ENCODE measurements at places on chromosomes 7 and 10.

DNA sequence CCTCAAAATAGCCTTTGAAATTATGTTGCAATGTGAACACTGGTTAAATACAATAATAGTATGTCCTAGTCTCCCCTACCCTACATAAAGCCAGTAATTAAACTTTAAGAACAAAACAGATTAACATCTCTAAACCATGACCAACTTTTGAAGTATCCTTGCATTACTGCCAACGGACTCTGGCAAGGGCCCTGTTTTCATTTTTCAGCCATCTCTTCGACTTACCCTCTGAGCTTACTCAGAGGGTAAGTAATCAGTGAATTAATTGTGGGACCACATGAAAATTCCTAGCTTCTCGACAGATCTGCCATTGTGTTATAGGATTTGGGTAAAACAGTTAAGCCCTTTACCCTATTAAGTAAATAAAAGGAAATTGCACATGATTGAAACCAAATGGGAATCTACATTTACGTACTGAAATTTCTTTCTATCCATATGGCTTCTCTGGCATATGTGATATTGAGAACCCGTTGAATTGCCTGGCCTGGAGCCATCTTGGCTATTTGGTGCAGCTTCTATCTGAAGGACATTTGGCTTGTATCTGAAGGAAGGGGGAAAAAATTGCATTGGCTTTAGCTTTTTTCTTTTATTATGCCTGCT is 39.6 kb downstream of the DYNC1I1 start:
- no peak for DNase-seq

DNA sequence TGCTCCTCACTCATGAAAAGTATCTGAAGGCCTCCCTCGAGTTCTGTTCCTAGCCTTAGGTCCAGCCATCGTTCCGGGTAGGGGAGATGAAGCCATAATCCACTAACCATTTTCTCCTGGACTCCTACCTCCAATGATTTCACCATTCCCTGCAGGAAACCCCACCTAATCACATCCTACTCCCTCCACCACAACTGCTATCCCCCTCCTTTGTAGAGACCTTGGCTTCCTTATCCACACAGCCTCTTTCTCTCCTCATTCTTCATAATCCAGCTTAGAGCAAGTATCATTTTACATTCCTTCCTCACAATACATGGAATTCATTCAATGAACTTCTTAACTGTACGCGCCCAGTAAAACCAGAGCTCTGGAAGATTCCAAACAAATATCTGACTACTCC is 18.7 kb downstream of the HNRNPF start:
- DNase-seq = no peak

DNA sequence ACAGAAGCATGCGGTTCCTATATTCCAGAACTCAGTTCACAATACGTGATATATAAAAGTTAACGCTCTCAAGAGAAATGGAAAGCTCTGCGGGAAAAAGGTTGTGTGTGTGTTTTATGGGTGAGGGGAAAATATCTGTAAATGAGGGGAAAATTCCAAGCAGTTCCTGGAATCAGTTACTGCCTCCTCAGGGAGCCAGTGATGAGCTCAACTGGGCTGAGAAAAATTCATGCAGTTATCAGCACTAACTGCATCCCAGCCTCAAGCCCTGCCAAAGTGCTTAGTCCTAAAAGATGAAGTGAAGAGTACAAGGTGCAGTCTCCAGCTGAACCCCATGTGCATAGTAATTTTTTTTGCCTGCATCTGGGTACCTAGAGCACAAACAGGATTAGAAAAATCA is 191.9 kb downstream of the CDK14 start:
- no peak for DNase-seq

GRCh38 chr7:114627231-114627630 is 212.6 kb downstream of the FOXP2 start:
- DNase-seq = no peak

DNA sequence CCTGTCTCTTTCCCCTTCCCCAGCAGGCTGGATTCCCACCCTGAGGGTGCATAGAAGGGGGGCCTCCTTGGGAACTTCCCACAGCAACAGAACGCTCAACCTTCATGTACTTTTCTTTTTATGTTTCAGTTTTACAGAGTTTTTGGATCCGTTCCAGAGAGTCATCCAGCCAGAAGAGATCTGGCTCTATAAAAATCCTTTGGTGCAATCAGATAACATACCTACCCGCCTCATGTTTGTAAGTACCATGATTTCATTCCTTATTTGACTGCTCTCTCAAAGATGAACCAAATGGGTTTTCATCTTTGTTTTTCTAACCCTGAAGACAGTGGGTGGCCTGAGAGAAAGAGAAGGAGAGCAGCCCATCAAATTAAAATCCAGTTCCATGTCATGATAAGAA is 46.7 kb downstream of the PLPP4 start:
- no peak for DNase-seq

GRCh38 chr7:37149051-37149772 is 299.5 kb downstream of the ELMO1 start:
- DNase-seq = no peak

Measured in hippocampal formation (tissue), 2 donors.